ENCODE measurements at places on chromosomes 3 and 15.

GRCh38 chr15:64443016-64443415 is 17.4 kb upstream of the ZNF609 start:
- no peak for DNase-seq

DNA sequence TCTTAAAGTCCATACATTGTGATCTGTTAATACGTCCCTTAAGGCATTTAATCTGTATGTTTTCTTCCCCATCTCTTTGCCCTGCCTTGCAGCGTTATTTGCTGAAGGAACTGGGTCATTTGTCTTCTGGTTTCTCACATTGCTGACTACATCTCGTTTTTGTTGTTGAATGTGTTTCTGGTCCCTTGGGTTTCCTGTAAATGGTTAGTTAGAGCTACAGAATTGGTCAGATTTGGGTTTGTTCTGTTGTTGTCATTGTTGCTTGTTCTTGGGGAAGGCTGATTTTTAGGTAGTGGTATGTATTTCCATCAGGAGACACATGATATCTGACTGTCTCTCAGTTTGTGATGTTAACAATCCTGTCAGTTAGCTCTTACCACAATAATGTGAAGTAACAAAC is 27.0 kb upstream of the ITPKA start:
- DNase-seq = no peak

GRCh38 chr3:15044326-15044725 is 20.8 kb downstream of the MRPS25 start:
- no peak for DNase-seq

- no peak for DNase-seq
Measured at GRCh38 chr3:153042088-153042487, 119.9 kb upstream of the RAP2B start.

DNA sequence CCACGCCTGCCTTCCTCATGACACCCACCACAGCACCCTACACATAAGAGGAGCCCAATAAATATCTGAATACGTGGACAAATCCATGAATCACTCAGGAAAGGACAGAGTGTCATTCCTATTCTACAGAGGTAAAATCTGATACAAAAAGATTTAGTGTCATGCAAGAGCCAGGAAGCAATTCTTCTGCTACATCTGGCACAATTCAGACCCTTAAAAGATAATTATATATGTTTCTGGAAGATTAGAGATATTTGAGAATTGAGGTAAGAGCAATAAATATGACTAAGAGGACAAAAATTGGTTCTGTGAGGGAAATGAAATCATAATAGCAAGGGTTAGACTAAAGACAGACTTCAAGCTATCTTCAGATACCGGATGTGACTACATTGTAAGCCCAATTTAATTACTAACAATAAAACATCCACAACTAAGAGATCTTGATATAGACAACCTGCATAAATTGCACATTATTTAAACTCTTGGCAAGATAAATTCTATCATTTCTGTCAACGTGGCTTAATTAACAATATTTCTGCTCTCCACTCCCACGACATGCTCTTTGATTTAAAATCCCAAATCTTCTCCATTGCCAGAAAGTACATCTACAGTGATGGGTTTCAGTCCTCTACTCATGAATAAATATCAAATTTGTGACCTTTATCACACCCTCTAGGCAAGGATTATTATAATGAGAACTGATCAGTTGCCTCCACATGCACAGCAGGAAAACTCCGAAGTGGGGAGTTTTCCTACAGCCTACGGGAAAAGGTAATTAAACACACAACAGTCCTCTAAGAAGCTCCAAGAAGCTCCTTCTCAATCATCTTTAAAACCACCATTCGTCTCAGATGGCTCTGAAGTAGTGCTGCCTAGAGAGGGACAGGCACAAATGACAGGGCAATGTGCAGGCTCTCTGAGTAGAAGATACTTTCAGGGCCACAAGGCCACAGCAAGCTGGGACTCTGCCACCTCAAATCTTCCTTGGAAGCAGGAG is 32.6 kb downstream of the MB21D2 start:
- DNase-seq = no peak

GRCh38 chr15:50116477-50116876 is 2.6 kb downstream of the ATP8B4 start:
- DNase-seq = no peak

- no peak for DNase-seq
Measured at GRCh38 chr3:107632576-107632975, 109.8 kb downstream of the BBX start.

DNA sequence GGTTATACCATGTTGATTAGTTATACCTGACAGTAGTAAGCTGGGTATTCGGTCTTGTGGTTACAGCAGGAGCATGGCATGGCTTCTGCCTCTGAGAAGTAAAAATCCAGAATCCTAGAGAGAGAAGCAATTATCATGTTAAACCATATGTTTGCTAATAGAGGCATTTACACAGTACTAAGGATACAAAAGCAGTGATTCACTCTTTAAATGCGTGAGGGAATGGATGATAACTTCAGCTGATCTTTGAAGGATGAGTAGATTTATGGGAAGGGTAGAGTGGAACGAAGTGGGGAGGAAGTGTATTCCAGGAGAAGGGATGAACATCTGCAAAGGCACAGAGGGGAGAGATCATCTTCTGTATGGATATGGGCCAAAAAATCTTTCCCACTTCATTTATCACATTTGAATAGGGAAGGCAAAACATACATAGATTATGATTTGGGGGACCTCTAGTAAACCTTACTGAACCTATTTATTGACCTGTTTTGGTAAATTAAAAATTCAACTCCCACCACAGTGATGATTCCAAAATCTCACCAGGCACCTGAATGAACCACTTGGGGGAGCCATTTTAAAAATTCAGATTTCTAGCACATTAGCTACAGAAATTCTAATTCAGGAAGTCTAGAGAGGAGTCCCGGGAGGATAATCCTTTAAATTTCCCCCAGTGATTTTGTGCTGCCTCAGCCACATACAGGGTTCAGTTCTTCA is 35.1 kb downstream of the IGSF10 start:
- no peak for DNase-seq

DNA sequence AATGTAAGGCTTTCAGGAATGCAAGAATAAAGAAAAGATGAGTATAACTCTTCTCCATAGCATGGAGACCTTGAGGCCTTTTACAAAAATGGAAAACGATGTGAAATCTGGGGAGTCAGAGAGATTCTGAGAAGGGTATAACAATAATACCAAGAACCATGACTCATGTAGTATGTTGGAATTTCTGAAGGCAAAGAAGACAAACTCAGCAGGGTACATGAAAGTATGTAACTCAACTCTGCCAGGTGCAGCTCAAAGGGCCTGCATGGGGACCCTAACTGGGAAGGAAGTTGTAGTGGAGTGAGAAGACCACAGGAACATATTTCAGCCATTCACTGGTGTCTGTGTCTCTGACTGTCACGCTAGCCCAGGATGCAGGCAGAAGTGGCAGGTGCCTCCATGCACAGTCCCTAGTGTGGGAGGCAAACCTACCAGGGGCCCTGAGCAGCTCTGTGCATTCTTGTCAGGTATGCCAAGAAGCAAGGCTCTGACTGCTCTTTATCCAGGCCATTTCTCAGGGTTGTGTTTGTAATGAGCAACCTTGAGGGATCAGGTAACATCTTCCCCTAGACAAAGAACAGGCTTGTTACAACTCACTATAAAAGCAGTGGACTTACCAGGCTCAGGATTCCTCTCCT is 57.2 kb downstream of the GPR156 start:
- DNase-seq = no peak

GRCh38 chr15:67753891-67754290 is 71.4 kb upstream of the SKOR1 start:
- no peak for DNase-seq

- DNase-seq = no peak
Measured at GRCh38 chr15:45892182-45892581, 257.4 kb downstream of the SQOR start.

GRCh38 chr15:94375997-94376396 is 144.6 kb downstream of the MCTP2 start:
- DNase-seq = no peak

GRCh38 chr3:64650096-64650622 is 37.6 kb downstream of the ADAMTS9 start:
- no peak for DNase-seq

DNA sequence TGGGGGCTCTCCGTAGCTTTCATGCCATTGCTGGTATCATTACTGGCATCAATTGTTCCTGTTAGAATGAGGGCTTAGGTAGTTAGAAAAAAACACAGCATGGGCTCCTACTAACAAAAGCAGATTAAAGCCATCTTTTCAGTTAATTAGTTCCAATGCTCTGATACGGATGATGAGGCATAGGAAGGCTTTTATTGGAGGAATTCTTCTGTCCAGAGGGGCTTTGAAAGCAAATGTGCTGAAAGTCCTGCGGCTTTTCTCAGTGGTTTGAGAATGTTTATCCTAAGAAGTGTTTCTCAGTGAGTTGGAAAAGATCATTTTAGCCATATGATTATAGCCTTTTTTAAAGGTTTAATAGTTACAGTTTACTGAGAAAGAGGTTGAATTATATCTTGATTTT is 198.5 kb downstream of the THSD4 start:
- DNase-seq = no peak

DNA sequence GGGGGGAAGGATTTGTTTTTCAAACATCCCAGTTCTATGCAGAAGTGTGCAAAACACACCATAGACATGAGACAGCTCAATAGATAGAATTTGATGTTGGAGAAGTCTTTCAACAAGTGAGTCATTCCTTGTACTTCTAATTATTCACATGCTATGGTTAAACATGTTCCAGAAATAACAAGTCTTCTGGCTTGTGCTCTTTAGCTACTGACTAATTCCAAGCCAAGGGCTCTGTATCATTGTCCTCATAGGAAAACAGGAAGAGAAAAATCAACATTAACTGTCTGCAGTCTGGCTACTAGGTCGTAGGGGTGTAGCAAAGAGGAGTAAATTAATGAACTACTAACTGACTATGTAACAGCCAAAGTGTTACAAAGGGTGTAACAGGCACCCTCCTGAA is 25.8 kb downstream of the LDHAL6B start:
- peak; percentile 38 for DNase-seq

DNA sequence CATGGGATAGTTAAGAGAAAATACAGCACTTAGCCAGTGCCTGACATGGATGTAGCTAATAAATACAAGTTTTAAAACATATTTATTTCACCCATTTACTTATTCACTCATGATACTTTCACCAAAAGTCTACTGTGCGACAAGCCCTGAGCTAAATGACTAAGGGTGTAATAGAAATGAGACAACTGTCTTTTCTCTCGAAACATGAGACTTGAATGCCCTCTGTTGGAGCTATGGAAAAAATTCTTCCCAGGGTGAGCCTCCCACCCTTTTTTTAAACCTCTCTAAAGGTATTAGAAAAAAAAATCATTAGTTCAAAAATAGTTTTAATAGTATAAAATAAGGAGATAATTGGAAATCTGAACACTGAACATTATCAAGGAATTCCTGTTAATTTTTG is 24.3 kb upstream of the RPL14 start:
- DNase-seq = no peak

DNA sequence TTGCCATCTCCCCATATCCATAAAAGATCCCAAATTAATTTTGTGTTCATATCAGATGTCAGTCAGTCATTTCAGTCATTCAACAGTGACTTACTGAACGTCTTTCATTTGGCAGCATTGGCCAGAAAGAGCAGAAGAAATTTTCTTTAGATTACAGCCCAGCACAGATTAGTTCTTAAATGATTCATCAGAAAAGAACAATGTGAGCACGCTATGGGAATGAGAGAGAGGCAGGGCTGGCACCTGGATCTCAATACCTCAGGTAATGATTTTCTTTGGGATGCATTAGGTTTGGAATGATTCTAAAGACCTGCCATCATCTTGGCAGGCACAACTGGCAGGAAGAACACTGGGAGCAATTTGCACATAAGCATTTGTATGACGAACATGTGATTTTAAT is 41.6 kb downstream of the FBN1 start:
- no peak for DNase-seq

DNA sequence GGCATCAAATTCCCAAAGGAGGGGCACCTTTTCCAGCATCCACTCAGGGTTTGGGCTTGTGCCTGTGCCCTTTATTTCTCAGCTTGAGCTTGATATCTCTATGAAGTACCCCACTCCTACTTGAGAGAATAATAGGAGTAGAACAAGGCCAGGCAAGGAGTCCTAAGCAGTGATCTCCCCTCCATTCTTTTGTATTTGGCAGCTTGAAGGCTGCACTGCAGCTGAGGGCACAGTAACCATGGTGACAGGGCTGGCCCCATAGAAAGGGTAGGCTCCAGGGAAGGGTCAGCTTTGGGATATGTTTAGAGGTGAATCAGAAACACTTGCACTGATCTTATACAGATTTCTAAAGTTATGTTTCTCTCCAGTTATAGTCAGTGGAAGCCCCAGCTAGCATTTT is 145.4 kb upstream of the SLC24A5 start:
- no peak for DNase-seq

- DNase-seq = no peak
Measured at GRCh38 chr3:178393146-178393545, 143.1 kb upstream of the KCNMB2 start.

GRCh38 chr3:49804141-49805041 is 1.3 kb downstream of the INKA1 start:
- no peak for DNase-seq

DNA sequence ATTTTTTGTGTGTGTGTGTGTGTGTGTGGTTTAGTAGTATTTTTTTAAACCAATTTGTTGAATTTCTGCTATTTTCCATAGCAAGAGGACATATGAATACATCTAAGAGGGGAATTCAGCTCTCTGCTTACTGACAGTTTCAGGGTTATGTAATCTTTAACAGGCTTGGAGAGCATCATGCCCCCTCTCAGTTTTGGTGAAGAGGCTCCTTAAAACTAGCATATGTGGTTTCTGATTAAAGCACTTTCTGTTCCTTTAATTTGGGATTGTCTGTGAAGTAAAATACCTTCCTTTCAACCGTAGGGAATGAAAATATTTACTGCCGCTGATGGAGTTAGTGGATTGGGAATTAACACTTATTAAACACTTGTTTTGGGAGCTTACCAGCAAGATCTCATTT is 19.4 kb upstream of the NFKBIZ start:
- no peak for DNase-seq

DNA sequence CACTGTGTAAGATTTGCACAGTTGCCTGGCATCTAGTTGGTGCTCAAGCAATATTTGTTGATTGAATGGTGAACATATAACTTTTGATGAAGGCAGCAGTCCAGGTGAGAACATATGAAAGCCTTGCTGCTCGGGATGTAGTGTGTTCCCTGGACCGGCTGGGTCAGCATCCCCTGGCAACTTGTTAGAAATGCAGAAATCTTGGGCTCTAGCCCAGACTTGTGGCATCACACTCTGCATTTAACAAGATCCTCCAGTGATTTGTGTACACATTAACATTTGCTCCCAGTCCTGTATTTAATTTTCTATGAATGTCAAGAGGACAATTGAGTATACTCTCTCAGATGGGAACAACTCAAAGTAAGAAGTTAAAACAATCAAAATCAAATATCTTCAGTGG is 69.0 kb upstream of the SAMMSON start:
- DNase-seq = no peak

GRCh38 chr3:133238015-133238414 is 161.8 kb upstream of the BFSP2 start:
- no peak for DNase-seq

Measured in brain pericyte (primary cell).